Esophagus mucosa (tissue), 1 donor: ENCODE measurements at places on chromosomes 3 and 15.

- peak; percentile 95 for ATAC-seq
Measured at GRCh38 chr3:192850451-192850981, 67.1 kb downstream of the MB21D2 start.

DNA sequence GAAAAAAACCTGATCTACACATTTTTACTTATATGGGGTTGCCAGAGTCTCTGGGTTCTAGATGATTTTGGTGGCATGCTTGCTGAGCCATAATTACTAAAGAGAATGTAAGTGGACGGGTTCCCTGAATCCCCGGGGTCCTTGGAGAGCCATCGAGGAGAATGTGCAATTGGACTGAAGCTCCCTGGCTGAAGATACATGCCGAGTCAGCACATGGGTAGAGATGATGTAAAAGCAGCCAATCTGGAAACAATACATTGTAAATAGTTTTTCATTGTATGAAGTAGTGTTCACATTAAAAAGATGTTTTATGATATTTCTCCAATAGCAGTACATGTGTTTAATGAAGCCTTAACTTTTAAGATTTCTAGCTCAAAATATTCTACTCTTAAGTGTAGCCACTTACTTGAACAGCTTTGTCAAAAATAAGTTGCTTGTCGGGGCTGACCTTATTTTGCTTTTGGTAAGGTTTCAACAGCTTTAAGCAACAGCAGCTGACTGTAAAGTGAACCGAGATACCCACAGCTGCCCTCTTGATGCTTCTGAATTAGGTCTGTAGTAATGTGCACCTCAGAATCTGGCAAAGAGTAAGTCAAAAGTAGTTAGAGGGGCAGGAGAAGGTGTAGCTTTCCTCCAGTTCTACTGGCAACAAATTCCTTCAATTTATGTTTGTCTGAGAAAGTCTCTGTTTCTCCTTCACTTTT, 205.7 kb downstream of the PLCL2 start:
- ATAC-seq: no peak

DNA sequence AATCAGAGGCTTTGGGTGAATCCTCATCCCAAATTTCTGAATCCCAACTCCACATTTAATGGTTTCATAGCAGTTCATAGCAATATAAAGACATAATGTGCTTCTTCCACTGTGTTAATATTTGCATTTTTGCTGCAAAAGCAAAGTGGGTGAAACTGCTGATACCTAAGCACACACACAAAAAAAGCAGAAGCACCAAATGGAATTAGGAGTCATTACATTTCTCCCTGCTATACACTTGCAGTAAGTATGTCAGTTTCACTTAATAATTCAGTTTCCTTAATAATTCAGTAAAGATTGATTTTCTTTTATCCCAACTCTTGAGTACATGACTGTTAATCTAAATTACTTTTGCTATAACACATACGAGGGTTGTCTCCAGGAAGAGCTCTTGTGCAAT, 48.9 kb upstream of the ALCAM start:
- ATAC-seq: no peak

DNA sequence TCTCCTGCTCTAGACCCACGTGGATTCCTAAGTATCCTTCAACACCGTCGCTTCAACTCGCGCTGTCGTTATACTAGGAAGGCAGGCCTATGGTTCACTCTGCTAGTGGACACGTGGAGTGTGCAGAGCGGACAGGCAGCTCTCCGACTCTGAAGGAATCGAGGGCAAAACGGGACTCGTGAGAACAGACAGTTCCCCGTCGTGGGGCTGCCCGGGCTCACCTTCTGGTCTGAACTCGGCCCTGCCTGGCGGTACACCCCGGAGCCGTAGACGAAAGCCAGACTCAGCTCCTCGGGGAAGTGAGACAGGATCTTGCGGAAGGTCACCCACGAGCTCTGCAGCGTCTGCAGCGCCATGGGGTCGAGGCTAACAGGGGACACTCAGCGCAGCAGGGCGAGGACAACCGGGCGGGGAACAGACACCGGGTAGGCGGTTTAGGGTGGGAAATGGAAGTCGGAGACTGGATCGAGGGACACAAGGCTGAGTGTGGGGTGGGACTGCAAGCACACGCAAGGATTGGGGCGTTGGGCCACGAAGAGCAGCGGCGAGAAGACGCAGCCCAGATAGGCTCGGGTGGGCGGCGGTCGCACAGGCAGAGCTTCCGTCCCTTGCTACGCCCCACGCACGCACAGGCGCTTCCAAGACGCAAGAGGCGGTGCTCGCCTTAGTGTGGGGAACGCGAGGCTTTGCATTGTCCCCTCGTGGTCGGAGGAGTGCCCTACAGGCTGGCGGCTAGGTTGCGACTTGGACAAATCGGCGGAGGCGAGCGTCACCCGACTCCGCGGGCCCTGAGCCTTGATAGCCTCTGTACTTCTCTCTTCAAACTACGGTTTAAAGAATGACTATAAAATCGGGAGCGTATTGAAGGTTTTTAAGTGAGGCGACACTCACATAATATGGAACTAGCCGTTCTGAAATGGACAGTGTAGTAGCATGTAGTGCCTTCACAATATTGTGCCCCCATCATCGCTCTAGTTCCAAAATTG, at the start of gene TAMM41:
TSS of gene TAMM41 (minus strand) at position 605 of the 986 bp plus-strand sequence. CDS start at position 356, 249 bp downstream.
- peak; percentile 99 for ATAC-seq

DNA sequence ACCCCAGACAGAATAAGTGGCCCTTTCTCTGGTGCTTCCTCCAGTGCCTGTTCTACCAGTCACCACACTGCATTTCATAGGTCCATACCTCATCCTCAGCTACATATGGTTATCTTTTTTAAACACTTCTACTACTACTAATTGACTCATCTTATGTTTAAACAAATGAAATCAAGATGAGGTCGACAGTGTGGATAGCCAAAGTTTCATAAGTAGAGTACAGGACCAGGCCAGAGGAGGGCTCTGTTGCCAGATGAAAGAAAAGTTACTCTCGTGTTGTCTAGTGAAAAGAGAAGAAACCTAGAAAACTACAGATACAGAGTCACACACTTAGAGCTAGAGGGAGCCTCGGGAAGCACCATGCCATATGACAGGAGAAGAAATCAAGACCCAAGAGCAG, 296.1 kb downstream of the VPS13C start:
- peak; percentile 64 for ATAC-seq

DNA sequence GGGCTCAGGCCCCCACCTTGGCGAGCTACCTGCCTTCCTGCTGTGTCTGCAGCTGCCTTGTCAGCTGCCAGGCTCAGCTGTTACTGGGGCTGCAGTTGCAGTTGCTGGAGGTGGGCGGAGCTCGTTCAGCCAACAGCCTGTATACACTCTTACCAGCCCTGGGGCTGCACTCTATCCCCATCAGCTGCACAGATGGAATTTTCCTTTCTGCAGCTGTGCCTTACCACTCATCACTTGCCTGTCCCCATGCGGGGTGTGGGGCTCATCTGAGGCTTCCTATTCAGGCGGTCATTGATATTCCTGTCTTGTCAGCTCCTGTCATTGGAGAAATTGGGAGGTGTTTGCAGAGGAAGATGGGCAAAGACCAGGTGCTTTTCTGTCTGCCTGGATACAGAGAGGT, 9.1 kb upstream of the SYN2 start:
- ATAC-seq: no peak

DNA sequence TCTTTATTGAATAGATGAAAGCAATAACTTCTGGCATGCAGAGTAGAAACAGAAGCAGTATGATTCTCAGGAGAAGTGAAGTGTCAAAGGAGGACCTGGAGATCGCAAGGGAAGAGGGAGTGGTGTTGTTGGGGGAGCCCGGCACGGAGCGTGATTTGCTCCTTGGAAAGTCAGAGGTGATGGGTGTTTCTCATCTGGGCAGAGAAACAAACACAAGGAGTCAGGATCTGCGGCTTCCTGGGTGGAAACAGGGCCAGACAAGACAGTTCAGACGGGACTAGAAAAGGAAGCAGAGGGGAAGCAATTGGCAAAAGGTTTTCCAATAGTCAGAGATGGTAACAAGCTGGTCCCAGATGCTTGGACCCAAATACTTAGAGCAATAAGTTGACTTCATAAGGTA, 34.4 kb upstream of the CCDC80 start:
- ATAC-seq: no peak

- no peak for ATAC-seq
Measured at GRCh38 chr3:162398554-162398953, 901.9 kb downstream of the OTOL1 start.

DNA sequence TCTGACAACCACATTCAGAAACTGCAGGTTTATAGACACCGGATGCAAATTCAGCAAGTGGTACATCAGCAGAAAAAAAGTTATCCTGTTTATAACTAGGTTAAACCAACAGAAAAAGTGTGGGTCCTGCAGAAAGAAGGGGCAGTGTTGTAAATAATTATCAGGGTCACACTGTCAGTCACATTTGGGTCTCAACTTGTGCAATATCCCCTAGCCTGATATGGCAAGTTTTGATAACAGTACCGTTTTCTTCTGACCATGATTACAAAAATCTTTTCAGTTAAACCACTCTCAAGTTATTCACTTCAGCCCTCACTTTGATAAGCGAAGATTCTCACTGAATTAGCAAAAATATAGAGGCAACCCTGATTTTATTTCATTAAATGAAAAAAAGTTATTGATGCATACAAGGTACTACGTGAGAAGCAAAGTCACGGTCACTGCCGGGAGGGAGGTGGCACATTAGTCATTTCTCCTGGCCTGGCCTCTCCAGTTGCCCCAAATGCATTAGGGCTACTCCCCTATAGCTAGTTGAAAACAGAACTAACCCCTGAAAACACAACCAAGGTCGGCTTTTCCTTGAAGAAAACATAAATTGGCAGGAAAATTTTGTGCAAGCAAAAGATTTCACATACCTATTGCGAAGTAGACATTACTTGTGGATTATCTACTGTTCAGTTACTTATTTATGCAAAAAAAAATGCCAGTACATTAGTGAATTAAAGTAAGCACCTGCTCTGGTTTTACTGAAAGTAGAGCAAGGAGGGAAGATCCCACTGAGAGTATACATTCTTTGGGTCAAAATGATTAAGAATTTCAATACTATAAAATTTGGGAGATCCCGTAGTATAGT, 28.6 kb downstream of the IL5RA start:
- no peak for ATAC-seq

DNA sequence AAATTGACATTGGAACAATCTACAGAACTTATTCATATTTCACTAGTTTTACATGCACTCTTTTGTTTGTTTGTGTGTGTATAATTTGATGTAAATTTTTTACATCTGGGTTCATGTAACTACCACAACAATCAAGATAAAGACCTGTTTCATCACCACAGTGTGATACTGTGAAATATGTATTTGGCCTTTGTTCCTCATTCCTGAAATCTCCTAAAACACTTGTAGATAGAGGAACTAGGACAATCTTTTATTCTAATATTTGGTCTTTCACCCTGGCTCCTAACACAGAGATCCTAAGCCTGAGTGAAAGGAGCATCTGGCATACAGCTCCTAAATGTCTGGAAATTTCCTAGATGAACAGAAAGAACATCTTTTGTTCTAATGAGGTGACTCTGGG, 155.0 kb upstream of the GPR149 start:
- no peak for ATAC-seq
